ENCODE measurements at places on chromosomes 7 and 10. TPM values are rescaled to one million over a fixed set of nuclear protein-coding genes. Genes with fewer than 3 reads are reported as not detected.

GIMAP5 gene
- not detected for polyA plus RNA-seq

AKR1C4 gene
- polyA plus RNA-seq, result 0.37 TPM

NME8 gene
- polyA plus RNA-seq, result not detected

FLNC gene
- polyA plus RNA-seq, result 3.2 TPM

DNA sequence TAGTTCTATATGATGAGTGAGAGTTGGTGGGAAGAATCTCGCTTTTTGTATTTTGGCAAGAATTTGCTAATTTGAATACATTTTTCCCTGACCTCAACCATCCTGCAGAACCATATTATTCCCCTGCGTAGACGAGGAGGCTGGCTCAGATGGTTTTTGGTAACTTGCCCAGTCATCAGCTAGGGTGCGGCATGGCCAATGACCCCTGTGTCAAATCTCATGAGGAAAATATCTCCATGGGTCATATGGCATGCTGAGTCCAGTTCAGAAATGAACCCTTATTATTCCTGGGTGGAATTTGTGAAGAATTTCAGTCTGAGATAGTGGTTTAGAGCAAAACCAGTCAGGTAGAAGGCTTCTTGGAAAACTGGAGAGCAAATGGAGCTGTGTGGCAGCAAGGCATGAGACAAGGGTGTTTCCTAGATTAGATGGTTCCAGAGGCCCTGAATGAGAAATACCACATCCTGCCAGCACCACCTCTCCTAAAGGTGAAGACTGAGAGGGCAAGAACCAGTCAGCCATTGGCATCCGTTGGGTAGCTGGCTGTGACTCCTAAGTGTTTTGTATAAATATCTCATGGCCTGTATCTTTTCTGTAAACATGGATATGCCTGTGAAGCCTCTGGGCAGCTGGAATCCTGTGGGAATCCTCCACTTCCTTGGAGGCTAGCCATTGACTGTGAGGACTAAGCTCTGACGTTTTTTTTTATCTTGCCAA is 5.8 kb upstream of the UPP1 start:
- no peak for DNase-seq

DNA sequence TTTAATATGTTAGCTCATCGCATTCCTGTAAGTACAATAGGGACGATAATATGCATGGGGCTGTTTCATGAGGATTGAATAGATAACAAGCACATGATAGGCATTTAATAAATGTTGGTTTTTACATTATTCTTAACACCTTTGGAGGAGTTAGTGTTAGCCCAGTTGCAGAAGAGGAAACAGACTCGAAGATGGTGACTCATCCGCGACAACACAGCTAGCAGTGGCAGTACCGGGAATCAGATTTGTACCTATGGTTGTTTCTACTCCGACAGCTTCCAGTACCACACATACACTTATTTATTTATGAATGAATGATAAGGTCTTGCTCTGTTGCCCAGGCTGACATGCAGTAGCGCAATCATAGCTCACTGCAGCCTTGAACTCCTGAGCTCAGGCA is 2.9 kb downstream of the LRMDA start:
- DNase-seq, result no peak

GRCh38 chr10:49323171-49323895 is 24.4 kb downstream of the C10orf71 start:
- no peak for DNase-seq

- no peak for DNase-seq
These were observed 15.6 kb downstream of the RHEB start for GRCh38 chr7:151503902-151504714.

- DNase-seq, result no peak
These were observed 28.4 kb upstream of the RET start for GRCh38 chr10:43048301-43049051.

GRCh38 chr7:117273814-117274225 is 49.0 kb downstream of the WNT2 start:
- no peak for DNase-seq
